Breast epithelium (tissue), 4 donors: ENCODE measurements at places on chromosomes 2 and 18. TPM values are rescaled to one million over a fixed set of nuclear protein-coding genes. Genes with fewer than 3 reads are reported as not detected.
A peak's percentile ranks its signal among the peaks of the same experiment; 100 is the strongest.

- no peaks in the 10 kb centered on the region for H3K4me1 ChIP-seq
- H3K4me3 ChIP-seq: no peak overlapping the region
- no peak overlapping the region for H3K27ac ChIP-seq
Observed at GRCh38 chr2:142533177-142533576, 344.3 kb upstream of the KYNU start.

- no peaks in the 10 kb centered on the region for H3K27me3 ChIP-seq
- H3K4me3 ChIP-seq: no peak overlapping the region
- no peaks in the 10 kb centered on the region for H3K36me3 ChIP-seq
Observed at GRCh38 chr2:973129-973528, 22.5 kb downstream of the SNTG2 start.

- H3K4me3 ChIP-seq: no peak overlapping the region
- no peak for DNase-seq
- peaks cover 9% of the 10 kb centered on the region for H3K27me3 ChIP-seq
- no peaks in the 10 kb centered on the region for H3K4me1 ChIP-seq
Observed at GRCh38 chr2:176647325-176648165, 378.3 kb downstream of the MTX2 start.

- no peaks in the 10 kb centered on the region for H3K4me1 ChIP-seq
- H3K27ac ChIP-seq: no peak overlapping the region
- DNase-seq: no peak
- H3K4me3 ChIP-seq: no peak overlapping the region
Observed at GRCh38 chr2:208006337-208006736, 19.0 kb downstream of the PLEKHM3 start.

The KCNG2 gene
- total RNA-seq: 0.32 TPM

DNA sequence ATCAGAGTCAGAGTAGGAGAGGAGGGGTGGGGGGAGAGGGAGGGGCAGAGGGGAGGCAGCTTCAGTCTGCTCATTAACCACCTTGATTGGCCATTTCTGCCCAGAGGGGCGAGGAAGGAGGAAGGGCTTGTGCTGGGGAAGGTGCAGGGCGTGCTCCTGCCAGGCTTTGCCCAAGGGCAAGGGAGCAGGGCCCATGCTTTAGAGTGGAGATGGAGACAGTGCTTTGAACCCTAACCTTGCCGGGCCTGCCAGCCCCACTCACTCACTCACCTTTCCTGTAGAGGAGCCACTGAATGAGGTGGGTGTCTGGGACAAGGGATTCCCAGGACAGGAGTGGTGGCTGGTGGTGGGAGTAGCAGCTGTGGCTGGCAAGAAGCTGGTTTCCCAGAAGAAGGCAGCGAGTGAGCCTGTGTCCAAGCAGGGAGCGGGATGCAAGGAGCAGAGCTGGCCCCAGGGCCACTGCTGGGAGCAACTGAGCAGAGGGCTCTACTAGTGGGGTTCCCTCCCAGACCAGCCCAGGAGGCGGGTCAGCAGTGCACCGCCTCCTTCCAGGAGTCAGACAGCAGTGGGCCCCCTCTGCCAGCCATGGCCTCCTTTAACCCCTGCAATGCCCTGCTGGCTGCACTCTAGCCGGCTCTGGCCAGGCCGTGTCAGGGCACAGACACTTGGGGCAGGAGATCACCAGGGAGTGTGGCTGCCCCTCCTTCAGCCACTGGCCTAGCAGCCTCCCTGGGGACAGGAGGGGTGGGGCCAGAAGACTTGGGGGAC, 3.6 kb upstream of the RUFY4 start:
- DNase-seq: no peak
- no peak overlapping the region for H3K27ac ChIP-seq
- H3K27me3 ChIP-seq: no peaks in the 10 kb centered on the region
- H3K4me1 ChIP-seq: no peaks in the 10 kb centered on the region

The GAD1 gene
- 0.48 TPM for total RNA-seq

The HOXD4 gene
- total RNA-seq: 5.6 TPM

The NTSR2 gene
- not detected for total RNA-seq

DNA sequence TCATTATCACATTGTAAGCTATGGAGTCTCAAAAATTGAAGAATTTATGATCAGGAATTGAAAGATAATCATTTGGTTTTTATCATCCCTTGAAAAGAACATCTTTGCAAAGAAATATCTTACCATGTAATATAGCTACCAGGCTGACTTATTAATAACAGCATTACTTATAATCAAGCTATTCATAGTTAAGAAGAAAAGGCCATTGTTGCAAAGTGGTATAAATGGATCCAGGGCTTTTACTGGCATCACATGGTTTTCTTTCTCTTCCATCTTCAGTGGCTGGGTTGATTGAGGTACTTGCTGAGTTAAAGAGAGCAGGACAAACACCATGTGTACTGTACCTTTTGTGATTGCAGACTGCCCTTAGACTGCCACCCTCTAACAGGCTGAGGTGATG, 39.6 kb downstream of the MFSD6 start:
- no peaks in the 10 kb centered on the region for H3K27me3 ChIP-seq
- H3K36me3 ChIP-seq: no peaks in the 10 kb centered on the region
- peak overlapping the region; percentile 8 for H3K27ac ChIP-seq
- H3K4me3 ChIP-seq: no peak overlapping the region
- no peak for DNase-seq

The MC5R gene
- total RNA-seq: not detected

The BMP10 gene
- total RNA-seq: not detected

The OXER1 gene
- total RNA-seq: 0.98 TPM

DNA sequence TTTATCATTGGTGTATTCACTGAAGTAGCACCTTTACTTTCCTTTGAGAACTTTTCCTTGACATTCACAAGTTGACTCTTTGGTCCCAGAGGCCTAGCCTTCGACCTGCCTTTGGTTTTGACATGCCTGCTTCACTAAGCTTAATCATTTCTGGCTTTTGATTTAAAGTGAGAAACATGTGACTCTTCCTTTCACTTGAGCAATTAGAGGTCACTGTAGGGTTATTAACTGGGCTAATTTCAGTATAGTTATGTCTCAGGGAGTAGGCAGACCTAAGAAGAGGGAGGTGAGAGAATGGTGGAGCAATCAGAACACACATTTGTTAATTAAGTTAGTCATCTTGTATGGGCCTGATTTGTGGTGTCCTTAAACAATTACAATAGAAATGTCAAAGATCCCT, 1040.7 kb upstream of the SLC39A10 start:
- H3K27ac ChIP-seq: no peak overlapping the region
- H3K27me3 ChIP-seq: no peaks in the 10 kb centered on the region
- no peaks in the 10 kb centered on the region for H3K4me1 ChIP-seq
- no peak overlapping the region for H3K4me3 ChIP-seq

The NT5DC4 gene
- total RNA-seq: not detected

The PIGN gene
- total RNA-seq: 33.1 TPM

The CCDC141 gene
- 2.2 TPM for total RNA-seq

GRCh38 chr18:26993568-26993967, 128.1 kb upstream of the AQP4 start:
- no peaks in the 10 kb centered on the region for H3K27me3 ChIP-seq
- no peak overlapping the region for H3K4me3 ChIP-seq
- no peak overlapping the region for H3K27ac ChIP-seq
- no peak for DNase-seq

The ICA1L gene
- total RNA-seq: 14.4 TPM

DNA sequence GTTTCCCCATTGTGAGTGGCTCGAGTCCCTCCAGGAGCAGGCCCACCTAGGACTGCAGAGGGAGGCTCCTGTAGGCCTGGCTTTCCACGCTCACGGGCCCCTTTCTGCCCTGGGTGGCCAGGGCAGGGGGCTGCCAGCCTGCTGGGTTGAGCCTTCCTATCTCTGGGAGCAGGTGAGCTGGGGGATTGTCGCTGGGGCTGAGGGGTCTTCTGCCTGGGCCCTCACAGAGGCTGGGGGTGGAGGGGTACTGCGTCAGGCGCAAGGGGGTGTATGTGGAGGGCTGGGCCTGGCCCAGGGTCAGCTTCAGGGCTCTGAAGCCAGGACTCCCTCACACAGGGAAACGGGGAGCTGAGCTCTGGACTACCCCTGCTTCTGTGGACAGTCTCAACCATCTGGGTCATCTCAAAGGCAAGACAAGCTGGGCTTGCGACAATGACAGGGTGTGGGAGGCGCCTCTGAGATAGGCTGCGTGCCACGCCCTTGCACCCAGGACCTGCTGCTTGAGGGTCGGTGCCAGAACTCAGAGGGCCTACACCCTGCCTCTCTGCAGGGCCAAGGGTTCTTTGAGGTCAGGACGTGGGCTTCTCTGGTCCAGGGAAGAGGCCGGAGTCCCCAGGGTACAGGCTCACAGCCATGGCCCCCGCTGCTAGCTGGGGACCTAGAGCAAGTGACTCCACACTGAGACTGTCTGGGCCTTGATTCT, 206.1 kb downstream of the TWIST2 start:
- H3K4me3 ChIP-seq: no peak overlapping the region
- H3K27ac ChIP-seq: no peak overlapping the region

- H3K36me3 ChIP-seq: no peaks in the 10 kb centered on the region
- H3K27ac ChIP-seq: no peak overlapping the region
- no peak for DNase-seq
- no peaks in the 10 kb centered on the region for H3K27me3 ChIP-seq
Observed at GRCh38 chr2:137096187-137096586, 330.8 kb downstream of the THSD7B start.

GRCh38 chr18:2293109-2293839, 278.0 kb downstream of the METTL4 start:
- no peaks in the 10 kb centered on the region for H3K4me1 ChIP-seq
- no peak overlapping the region for H3K4me3 ChIP-seq
- H3K36me3 ChIP-seq: no peaks in the 10 kb centered on the region
- no peaks in the 10 kb centered on the region for H3K27me3 ChIP-seq
- DNase-seq: no peak

The MPV17 gene
- 72.8 TPM for total RNA-seq

The CEBPZOS gene
- 21.6 TPM for total RNA-seq
